DMS 273 treated with DMSO at 0.1 percent for 48 hours (cell line): ENCODE measurements at places on chromosomes 2 and 18.

- no peak for DNase-seq
Observed at GRCh38 chr2:29068513-29068912, 5.8 kb downstream of the PCARE start.

DNA sequence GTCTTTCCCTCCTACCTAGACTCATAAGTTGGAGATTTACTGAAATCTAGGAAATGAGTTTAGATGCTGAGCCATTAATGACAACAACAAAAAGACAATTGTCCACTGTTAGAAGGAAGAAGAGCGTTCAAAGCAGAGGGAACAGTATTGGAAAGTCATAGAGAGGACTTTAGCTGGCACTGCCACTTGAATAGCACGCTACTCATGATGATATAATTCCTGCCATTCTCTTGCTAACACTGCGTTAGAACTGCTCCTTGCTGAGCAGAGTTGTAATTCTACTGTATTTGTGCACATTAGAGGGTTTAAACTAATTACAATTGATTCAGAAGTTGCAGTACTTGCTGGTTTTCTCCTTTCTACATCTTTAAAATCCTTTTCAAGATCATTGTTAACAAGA, 9.0 kb upstream of the AFTPH start:
- DNase-seq: no peak

- DNase-seq: no peak
Observed at GRCh38 chr2:189406586-189407233, 34.6 kb upstream of the WDR75 start.

GRCh38 chr2:25726522-25726921, 53.1 kb upstream of the DTNB start:
- DNase-seq: no peak

DNA sequence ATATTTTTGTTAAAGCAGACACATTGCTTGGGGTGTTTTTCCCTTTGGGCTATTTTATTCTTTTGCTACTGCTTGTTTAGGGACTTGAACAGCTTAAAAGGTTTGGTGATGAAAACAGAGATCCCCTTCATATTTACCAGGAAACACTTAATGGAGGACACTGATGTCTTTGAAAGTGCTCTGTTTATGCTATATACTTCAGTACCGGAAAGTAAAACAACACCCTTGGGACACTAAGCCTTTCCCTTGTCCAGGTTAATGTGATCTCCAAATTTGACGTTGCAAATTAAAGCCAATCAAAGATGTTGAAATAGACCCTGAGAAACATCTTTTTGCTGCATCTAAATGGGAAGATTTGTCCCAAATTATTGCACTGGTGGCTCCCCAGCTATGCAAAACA, 564.6 kb upstream of the PKDCC start:
- no peak for DNase-seq

DNA sequence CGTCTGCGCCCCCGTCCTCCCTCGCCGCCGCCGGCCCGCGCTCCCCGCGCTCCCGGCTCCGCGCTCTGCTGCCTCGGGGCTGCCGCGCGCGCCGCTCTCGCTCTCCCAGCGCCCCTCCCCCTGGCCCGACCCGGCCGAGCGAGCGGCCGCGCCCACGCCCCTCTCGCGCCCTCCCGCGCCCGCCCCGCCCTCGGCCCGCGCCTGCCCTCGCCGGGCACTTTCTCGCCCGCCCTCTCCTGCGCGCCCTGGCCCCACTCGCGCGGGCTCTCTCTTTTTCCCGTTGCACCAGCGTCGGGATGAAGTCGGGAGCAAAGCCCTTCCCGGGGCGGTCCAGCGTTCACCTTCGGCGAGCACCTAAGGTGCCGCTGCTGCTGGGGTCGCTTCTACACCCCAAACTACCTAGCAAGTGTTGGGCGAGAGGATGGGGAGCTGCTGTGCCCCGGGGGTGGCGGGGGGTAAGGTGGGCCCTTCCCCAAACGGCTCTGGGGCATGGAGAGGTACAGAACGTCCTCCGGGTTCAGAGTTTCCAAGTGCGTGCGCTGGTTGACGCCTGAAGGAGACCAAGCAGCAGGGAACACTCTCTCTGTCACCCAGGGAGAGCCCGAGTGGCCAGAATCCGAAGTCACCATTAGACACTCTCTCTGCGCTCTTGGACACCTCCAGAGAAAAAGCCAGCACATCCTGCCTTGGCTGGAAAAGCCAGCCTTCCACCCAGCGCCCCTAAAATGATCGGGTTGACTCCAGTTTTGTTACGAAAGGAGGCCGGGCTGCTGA, at the start of gene COLEC12:
COLEC12 (minus strand) TSS at position 70 of the 774 bp plus-strand sequence. CDS start 187 bp downstream, outside the sequence.
- DNase-seq: no peak

DNA sequence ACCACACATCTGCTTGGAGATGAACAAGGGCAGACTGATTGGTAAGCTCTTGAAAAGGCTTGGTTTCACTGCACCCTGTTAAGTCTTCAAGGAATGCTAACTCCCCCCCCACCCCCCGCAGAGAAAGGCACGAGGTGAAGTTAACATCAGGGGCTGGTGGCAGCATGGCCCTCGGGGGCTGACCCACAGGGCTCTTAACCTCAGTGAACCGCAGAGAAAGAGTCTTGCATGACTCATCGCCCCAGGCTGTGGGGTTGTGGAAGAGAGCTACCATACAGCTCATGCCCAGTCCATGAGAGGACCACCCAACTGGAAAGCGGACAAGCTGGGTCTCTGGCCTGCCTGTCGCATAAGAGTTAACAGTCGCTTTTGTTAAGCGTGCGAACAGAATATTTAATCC, 10.6 kb upstream of the CEP68 start:
- DNase-seq: no peak

DNA sequence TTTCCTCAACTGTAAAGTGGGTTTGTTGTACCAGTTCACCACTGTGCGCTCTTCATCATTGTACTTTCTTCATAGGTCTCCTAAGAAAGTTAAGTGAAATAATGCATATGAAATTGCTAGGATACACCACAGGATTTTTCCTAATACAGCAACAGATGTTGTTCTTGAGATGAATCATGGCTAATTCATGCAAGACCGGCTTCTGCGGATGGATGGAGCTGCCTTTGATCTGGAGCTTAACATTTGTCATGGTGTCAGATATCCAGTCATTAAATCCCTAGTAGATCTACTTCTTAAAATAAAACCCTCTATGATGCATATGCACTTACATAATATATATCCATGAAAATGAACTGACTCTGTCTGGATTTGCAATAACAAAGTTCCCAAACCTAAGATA, 114.1 kb downstream of the COL6A3 start:
- DNase-seq: peak; percentile 92

- DNase-seq: no peak
Observed at GRCh38 chr2:36915627-36916026, 50.7 kb downstream of the STRN start.

DNA sequence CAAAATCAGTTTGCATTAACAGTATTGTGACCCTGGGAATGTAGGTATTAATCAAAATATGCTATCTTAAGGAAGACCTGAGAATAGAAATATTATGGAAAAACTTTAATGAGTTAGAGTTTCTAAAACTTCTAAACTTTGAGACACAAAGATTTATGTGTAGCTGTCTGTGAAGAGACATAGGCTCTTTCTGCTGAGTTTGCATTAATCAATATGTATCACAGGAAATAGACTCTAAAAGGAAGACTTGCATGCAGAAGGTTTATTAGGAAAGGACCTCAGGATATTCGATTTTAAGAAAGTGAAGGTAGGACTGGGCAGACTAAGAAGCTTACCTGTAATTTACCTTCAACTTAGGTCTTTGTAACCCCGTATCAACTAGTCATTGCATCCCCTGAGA, 494.8 kb upstream of the NRXN1 start:
- DNase-seq: no peak

- no peak for DNase-seq
Observed at GRCh38 chr2:82259551-82259950, 1955.0 kb upstream of the LRRTM1 start.

GRCh38 chr2:71330585-71331330, 824 bp upstream of the ZNF638 start:
- DNase-seq: no peak

DNA sequence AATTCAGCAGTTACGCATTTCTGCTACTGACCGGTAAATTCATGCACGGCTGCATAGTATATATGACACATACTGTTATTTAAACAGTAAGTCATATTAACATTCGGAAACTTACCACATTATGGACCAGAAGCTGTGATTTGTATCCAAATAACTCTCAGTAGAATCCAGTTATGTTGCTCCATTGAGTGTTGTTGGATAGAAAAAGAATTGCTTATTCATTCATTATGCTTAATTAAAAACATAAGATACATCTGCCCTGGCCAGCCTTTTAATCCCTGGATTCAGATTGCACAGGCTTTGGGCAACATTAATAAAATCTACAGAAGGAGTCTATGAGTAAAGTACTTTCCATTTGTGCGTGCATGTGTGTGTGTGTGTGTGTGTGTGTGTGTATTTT, 111.3 kb downstream of the CPS1 start:
- no peak for DNase-seq

DNA sequence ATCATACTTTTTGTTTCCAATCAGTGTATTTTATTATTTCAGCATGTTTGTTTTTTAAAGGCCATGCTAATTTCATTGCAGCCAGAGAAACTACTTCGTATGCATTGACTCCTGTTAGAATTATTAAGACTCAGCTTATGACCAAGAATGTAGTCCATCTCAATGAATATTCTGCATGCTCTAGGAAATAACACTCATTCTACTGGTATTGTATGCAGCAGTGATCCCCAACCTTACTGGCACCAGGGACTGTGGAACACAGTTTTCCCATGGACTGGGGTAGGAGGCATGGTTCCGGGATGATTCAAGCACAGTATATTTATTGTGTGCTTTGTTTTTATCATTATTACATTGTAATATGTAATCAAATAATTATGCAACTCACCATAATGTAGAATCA, 356.9 kb downstream of the DSEL start:
- no peak for DNase-seq

- no peak for DNase-seq
Observed at GRCh38 chr2:218427741-218428140, 8.8 kb downstream of the VIL1 start.

- DNase-seq: no peak
Observed at GRCh38 chr2:20755132-20755800, 67.6 kb downstream of the LDAH start.

DNA sequence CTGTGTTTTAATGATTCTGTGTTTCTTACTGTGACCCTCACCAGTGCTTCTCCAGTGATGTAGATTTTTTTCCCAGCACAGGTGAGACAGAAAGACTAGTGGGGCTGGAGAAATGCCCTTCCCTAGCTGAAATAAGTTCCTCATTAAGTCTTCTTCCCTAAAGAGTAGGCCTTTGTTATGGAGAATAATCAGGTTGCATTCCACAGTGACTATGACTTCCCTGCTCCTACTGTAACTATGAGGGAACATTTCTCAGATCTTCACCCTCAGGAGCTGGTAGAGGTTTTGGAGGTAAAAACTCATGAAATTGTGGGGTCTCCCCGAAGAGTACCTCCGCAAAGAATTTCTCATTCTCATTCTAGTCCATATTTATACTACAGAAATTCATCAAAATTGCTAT, 286.2 kb downstream of the GRB14 start:
- no peak for DNase-seq

GRCh38 chr2:170401187-170401586, 223.2 kb downstream of the MYO3B start:
- no peak for DNase-seq

DNA sequence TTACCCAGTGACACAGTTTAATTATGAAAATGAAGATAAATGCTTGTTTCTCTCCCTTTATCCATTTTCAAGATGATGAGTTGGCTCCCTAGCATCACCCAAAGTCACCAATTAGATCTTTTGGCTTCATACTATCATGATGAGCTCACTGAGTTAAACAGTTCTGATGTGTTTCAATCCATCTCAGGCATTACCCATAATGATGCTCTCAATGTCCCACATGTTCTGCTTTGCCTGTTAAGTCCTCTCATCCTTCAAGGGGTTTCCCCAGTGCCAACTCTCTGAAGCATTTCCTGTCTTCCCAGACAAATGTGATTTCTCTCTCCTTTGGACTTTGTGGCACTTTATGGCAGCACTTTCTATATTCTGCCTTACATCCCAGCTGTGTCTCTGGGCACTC, 92.6 kb downstream of the EPB41L3 start:
- no peak for DNase-seq

DNA sequence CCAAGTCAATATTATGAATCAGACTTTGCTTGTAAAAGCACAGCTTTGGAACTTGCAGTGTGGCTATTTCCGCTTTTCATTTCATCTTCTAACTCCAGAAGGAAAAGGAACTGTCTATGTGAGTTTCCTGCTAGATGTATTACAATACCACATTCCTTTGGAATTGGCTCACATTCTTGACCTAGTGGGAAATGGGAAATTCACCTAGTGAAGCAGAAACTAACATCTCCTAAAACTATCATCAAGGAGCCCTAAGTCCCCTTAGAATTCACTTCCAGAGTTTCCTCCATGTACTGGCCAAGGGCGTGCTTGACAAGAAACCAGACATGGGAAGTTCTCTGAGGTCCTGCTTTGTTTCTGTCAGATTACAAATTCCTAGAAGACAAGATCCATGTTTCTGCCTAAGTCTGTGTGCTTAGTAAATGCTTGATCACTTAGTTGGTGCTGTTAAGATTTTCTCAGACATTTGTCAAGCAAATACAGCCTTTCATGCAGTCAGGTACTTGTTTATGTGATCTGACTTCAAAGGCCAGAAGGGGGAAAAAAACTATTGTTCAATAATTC, 275.7 kb upstream of the FN1 start:
- DNase-seq: no peak

DNA sequence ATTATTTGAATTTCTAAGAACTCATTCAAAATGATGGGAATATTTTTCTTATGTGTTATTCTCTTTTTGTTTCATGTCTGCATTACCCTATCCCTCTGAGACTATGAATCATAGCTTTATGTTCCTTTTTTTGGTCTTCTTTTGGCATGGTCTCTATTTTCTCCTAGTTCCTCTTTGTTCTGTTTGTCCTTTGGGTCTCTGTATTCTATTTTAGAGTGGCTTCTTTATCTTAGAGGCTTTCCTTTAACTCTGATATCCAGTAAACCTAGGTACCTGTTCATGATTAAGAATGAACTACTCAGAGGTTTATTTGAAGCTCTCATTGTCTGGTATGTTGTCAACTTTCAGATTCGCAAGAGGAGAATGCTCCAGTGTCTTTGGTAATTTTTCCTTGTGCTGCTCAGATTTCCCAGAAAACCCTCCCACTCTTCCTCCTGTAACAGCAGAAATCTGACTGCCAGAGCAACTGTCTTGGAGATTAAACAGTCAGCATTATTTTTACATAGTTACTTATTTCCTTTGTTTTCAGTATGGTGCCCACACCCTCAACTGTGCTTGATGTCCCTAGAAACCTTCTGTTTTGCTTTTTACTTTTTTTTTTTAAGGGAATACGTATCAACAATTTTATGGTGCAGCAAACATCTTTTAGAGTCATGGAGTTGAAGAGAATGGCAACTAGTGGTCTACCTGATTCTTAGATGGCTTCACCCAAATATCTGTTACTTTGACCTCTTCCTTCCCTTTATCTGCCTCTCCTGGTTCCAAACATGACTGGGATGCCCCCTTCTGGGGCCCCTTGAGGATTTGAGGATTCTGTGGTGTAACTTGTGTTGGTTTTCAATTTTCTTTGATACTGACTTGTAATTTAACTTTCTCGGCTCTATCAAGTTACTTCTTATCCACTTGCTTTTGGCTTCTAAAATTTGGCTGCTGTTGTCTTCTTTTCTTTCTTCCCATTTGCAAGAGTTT, 92.0 kb downstream of the DPP10 start:
- DNase-seq: no peak
